ENCODE measurements at places on chromosomes 3 and 15.

- DNase-seq = no peak
Measured at GRCh38 chr3:46542344-46542743, 23.8 kb downstream of the LRRC2 start.

DNA sequence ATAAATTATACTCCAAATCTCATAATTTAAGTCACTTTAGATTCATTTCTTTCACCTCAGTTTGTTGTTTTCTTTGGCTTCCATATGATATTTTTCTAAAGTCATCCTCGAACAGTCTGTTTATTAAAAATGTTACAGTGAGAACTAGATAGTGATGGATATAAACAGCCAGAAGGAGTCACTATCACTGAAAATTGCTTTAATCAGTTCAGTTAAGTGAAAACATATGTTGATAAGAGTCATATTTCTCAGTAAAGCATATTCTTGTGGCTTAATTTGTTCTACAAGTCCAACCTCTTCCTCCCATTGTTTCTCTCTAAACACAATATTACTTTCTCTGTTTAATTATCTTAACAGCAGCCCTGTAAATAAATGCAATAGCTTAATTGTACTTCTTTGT is 427.5 kb upstream of the ALCAM start:
- DNase-seq = no peak

GRCh38 chr3:102532901-102533300 is 98.1 kb downstream of the ZPLD1 start:
- DNase-seq = no peak

GRCh38 chr3:125050488-125051090 is 5.2 kb downstream of the HEG1 start:
- no peak for DNase-seq

DNA sequence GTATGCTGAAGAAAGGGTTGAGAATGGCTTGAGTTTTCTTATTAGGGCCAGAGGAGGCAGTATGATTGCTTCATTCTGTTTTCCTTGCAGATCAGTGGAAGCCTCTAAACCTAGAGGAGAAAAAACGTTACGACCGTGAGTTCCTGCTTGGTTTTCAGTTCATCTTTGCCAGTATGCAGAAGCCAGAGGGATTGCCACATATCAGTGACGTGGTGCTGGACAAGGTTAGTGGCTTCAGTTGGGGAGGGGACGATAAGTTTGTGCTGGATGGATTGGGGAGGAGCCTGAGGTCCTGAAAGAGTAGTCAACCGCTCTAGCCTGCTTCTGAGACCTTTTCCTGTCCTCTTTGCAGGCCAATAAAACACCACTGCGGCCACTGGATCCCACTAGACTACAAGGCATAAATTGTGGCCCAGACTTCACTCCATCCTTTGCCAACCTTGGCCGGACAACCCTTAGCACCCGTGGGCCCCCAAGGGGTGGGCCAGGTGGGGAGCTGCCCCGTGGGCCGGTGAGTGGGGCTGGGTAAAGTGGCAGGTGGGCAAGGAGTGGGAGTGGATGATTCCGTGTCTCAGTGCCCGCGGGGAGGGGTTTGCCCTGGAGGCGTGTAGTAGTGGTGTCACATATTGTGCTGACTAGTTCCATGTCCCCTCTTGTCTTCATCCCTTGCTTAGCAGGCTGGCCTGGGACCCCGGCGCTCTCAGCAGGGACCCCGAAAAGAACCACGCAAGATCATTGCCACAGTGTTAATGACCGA is 8.5 kb downstream of the EIF4G1 start:
- no peak for DNase-seq

DNA sequence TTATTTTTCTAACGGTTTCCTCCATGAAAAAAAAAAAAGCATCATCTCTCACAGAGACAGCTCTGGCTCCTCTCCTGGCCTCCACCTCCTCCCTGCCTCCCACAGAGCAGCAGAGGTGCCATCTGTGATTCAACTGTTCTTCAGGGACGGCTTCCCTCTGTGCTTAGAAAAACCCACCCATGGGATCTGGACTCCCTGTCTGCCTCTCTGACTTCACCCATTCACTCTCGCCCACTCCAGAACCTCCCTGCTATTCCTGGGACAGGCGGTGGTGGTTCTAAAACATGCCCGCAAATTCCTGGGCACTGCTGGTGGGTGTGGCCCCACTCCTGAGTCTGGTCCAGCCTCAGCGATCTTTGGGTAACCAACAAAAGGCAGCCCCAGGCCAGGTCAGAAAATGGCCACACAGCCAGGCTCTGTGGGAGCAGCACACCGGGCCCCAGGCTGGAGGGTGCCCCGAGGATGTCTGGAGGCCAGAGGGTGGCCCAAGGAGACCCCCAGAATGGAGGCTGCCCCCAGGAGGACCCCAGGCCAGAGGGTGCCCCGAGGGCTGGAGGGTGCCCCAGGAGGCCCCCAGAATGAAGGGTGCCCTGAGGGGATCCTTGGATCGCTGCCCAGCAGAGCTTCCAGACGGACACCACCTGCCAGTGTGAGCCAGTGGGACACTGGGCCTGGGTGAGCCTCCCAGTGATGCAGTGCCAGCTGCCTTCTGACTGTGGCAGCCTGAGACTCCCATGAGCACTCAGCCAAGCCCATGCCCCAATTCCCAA is 2.6 kb upstream of the CHST13 start:
- no peak for DNase-seq

- DNase-seq = no peak
Measured at GRCh38 chr3:73729969-73730440, 105.3 kb upstream of the PDZRN3 start.

DNA sequence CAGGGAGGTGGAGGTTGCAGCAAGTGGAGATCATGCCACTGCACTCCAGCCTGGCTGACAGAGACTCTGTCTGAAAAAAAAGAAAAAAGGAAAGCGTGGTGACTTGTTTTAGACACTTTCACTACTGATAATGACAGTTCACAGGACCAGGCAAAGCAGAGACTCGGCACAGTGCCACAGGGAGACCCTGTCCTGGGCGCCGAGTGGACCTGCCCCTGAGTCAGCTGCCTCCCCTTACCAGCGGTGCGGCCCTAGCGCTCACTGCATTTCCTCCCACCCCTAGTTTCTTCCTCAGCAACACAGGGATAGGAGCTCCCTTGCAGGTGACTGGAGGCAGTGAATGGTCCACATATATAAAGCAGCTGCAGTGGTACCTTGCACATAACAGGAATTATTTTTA is 38.7 kb upstream of the NSMCE3 start:
- DNase-seq = no peak

DNA sequence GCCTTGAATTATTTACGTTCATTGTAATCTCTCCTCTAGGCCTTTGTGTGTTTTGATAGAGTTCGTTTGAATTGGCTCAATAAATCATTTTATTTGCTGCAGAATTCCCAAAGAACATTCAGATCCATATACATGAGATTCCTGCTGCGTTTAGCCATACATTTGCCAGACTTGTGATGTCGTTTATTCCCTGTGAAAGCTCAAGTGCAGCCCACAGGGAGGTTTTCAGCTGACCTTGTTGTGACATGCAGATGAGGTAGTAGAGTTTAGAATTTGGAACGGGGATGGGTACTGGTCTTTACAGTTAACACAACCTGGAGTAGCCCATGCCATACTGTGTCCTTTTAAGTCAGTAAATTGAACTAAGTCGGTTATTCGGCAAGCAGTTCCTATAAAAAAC is at the start of gene C3orf20:
Gene C3orf20 (plus strand): TSS at position 301 of the 400 bp plus-strand sequence. CDS start 7,573 bp downstream, outside the sequence.
- DNase-seq = no peak

DNA sequence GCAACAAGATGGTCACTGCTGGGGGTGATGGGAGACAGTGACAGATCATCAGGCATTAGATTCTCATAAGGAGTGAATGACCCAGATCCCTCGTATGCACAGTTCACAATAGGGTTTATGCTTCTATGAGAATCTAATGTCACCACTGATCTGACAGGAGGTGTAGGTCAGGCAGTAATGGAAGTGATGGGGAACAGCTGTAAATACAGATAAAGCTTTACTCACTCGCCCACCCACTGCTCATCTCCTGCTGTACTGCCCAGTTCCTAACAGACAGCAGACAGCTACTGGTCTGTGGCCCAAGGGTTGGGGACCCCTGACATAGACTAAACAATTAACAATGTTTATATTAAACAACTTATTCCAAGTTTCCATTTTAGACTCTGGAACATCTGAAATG is 25.4 kb downstream of the IFT80 start:
- no peak for DNase-seq

DNA sequence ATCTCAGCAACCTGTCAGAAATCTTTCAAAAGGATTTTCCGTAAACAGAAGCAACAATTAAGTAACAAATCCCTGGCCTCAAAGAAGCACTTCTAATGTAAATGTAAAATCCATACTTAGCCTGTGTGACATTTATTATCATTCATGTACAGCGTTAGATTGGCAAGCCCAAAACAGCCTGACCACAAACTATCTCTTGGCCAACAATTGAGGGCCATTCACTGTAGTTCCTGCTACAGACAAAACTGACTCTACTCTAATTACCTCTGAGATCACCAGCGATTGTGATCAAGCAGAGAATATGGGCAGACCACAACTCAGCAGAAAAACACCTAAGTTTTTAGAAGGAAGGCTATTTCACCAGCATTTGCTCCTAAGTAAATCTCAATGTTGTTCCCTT is 9.2 kb downstream of the SHQ1 start:
- DNase-seq = no peak

GRCh38 chr3:38585791-38586420 is 63.6 kb downstream of the SCN5A start:
- no peak for DNase-seq

- DNase-seq = no peak
Measured at GRCh38 chr3:50264964-50265485, 3.9 kb upstream of the SEMA3B start.

DNA sequence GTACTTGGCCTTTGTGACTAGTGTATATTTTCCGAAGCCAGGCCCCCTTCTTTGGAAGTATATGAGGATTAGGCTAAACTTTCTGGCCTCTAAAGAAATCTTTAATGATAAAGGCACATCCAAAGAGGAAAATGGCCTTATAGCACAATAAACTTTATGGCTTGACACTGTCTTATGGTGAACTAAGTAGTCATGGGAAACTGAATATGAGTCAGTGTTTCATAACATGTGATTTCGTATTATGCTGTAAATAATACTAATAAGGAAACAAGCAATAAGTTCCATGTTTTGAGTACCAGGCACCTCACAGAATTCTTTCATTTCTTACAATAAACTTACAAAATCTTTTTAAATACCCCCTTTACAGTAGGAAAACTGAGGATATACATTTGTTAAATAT is 8.2 kb downstream of the ZPLD1 start:
- no peak for DNase-seq

GRCh38 chr3:12139111-12139511 is 19.6 kb downstream of the TIMP4 start:
- DNase-seq = no peak

GRCh38 chr15:66021496-66022162 is 152.3 kb downstream of the RAB11A start:
- DNase-seq = no peak

DNA sequence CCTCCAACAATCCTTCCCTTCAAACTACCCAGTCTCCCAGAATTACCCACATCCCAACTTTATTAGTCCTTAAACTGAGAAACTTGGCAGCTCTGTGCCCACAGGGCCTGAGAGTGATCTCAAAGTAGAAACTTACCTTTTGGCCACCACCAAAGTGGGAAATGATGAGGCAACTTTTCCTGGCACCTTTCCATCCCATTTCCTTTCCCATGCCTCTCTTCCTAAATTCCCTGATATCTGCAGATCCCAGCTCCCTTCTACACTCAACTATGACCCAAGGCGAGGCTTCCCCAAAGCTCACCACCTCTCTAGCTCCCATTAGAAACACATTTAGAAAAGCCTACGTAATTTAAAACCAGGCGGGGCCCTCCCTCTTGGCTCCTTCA is 271.9 kb downstream of the FOXP1 start:
- no peak for DNase-seq

- DNase-seq = no peak
Measured at GRCh38 chr3:157868946-157869345, 237.3 kb downstream of the SHOX2 start.

Measured in stimulated activated CD8-positive, alpha-beta memory T cell treated with anti-CD3 and anti-CD28 coated beads, Interleukin-4, amount 100 ng/mL, for 1 hour (primary cell).